Stimulated activated CD4-positive, alpha-beta T cell treated with anti-CD3 and anti-CD28 coated beads, Interleukin-15, amount 100 ng/mL, for 1 hour (primary cell): ENCODE measurements at places on chromosomes 1 and 21.

- no peak for DNase-seq
Measured at GRCh38 chr1:215001419-215002021, 81.0 kb upstream of the KCNK2 start.

GRCh38 chr1:193256019-193256418 is 69.6 kb upstream of the B3GALT2 start:
- DNase-seq = no peak

GRCh38 chr1:183234660-183235476 is 48.8 kb downstream of the LAMC2 start:
- DNase-seq = no peak

DNA sequence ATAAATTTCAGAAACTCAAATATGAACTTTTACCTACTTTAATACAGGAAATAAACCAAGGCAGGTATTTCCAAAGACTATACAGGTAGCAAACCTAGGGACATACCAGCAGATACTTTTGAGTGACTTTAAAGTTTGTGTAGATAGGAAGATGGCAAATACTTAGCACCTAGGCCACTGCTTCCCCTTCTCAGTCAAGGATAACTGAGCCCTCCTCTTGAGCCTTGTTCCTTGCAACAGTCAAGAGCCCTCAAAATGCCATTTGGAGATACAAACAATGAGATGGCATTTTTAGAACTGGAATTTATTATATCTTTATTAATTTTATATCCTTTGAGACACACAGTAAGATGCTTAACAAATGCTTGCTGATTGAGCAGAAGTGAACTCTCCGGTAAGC is 65.9 kb downstream of the LPGAT1 start:
- no peak for DNase-seq

DNA sequence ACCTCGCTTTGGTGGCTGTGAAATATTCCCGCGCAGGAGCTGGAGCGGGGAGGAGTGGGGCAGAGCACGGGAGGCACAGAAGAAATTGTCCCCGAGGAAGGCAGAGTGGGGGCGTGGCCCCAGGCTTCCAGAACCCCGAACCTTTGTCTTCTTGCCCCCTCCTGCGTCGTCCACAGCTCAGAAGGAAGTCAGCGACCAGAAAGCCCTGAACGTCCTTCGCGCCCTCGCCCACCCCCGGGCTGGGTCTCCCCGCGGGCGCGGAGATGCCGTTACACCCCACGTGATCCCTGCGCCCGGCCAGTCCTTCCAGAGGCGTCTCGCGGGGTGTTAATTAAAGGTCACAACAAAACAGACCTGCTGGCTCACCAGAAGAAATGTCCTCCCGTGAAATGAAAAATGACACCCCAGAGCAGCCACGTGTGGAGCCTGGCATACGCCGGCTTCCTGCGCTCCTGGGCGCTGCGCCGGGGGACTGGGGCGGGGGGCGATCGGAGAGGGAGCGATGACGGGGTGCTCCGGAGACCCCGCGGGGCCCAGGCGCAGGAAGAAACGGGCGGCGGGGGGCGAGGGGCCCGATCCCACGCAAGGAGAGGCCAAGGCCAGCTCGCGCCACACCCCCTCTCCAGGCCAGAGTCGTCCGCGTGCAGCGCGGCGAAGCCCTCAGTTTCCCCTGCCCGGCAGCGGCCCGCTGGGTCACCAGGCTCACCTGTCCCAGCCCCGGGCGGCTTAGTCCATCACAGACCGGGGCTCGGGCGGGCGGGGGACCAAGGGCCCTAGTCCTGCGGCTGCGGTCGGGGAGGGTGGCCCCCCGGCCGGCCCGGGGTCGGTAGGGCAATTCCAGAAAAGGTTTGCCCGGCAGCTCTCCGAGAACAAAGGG is 995 bp upstream of the KIF26B start:
- no peak for DNase-seq

DNA sequence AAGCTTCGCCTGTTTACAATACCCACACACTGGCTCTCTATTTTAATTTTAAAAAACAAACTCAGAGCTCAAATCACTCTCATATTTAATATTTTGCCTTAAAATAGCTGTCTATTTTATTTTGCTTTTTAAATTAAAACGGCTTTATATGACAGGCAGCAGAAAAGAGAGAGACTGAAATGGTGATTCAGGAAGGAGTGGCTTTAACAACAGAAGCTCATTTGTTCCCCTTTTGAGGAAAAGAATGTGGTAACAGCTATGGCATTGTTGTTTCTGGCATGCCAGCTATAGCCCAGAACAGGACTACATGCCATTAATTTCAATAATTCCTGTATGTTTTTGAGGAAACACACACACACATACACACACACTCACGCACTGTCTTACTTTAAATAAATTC is 234.2 kb upstream of the PTBP2 start:
- no peak for DNase-seq

DNA sequence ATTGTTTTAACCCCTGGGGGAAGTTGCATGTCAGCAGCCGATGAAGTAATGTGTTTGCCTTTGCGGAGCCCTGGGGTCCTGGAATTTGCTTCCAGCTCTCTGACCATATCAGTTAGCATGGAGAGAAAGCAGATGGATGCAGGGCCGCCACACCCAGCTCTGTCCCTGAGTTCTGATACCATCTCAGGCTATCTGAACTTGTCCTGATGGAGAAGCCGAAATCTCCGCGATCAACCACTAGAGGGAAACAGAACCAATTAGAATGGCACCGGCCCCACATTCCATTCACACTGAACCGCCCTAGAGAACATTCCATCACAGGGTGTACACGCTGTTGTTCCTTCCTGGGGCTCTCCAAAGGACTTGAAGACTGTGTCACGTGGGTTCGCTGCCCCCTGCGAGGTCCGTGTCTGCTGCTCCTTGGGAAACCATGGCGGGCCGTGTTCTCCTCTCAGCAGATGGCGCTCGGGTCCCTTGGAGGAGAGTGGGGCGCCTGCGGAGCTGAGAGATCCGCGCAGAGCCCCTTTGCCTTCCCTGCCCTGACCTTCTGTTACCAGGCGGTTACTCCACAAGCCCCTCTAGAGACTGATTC is 75.4 kb downstream of the ABCA4 start:
- peak; percentile 12 for DNase-seq

DNA sequence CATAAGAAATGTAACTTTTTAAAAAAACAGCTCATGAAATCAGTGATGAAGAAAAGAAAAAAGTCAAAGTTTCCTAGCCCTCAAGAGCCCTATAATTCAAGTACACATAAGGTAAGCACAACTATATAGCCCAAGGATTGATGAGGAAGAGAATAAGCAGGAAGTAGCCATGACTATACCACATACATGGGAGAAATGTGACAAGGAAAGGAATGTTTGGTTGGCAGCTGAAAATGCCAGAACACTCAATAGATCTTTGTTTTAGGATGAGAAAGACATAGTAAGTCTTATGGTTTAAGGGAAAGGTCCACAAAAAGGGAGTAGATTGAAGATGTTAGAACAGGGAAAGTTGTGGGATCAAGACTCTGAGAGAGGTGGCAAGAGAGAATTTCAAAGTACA is 5.7 kb downstream of the DOCK7 start:
- DNase-seq = no peak

DNA sequence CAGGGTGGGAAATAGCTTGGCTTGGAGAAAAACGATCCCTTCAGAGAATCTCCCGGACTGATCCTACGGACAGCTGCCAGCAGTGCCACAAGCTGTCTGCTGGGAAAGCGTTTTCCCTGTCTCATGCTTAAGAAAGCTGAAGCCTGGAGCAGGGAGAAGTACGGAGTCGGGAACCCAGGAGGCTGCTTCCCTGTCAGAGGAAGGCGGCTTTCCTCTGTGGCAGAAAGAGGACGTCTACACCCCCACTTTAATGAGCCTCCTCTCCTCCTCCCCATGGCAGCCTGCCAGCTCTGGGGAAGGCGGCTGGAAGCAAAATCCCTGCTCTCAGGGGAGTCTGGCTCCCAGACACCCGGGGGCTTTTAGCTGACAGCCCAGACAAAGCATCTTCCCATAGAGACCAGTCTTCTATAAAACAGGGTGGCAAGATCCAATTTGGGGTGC is 7.3 kb downstream of the KIF21B start:
- no peak for DNase-seq

DNA sequence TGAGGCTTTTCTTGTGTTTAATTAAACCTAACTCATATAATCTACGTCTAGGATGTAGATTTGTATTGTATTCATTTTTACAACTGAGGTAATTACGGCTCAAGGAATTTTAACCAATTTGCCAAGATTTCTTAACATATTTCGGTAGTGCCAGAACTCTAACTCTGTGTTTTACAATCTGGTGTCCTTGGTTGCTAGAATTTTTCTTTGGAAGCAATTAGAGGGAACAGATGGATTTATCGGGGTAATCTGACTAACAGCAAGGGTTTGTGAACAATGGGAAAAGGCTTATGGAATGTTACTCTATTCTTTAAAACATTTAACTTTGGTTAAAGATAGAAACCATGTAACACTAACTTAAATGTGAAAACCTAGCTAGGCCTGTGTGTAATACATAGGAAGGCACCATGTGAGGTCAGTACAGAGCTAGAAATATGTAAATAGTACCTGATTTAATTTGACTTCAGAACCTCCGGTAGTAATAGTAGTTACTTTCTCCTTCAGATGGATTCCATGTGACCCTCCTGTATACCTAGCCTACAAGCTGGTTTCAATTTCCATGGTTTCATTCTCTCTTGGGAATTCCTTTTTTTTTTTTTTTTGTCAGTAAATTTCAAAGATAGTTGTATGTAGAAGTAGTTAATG is 1.2 kb downstream of the MTF2 start:
- DNase-seq = no peak

GRCh38 chr1:232477728-232478127 is 152.2 kb downstream of the SIPA1L2 start:
- DNase-seq = no peak

DNA sequence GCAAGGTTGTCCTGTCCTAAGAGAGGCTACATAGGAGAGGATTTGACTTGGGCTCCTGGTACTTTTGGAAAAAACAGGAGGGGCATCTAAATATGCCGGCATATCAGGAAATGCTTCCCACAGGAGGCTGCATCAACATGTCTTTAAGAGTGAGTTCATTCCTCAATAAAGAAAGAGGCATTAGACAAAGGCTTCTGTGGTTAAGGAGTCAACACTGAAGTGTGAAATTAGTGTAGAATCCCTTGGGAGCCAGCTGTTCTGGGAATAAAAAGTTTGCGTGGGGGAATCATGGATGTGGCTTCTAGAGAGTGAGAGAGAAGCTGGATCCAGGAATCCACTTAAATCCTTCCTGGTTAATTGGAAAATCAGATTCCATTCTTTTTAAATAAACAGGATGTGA is 69.5 kb downstream of the DNM3 start:
- DNase-seq = no peak

GRCh38 chr1:244801246-244801645 is 34.2 kb upstream of the COX20 start:
- DNase-seq = peak; percentile 29

DNA sequence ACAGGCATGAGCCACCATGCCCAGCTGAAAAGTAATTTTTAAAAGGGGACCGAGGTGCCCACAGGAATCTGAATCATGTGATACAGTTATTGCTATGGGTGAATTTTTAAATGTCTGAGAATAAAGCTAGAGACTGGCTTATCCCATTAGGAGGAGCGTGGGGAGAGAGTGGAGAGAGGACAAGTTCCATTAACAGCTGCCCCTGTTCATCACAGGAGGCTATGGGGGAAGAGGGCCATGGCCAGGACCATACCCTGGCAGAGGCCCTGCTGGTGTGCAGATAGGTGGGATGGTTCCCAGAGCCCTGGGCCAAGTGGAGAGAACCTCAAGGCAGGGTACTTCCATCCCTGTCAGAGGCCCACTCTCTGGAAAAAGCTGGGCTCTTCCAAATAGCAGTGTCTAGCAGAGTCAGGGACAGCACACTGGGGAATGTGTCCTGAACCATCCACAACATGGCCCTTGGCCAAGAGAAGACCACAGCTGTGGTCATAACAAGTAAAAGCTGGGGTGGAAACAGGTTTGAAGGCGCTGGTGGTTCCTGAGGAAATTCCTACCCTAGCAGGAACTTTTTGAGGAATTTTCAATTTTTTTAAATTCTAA is 13.7 kb upstream of the ZNF691 start:
- DNase-seq = no peak

DNA sequence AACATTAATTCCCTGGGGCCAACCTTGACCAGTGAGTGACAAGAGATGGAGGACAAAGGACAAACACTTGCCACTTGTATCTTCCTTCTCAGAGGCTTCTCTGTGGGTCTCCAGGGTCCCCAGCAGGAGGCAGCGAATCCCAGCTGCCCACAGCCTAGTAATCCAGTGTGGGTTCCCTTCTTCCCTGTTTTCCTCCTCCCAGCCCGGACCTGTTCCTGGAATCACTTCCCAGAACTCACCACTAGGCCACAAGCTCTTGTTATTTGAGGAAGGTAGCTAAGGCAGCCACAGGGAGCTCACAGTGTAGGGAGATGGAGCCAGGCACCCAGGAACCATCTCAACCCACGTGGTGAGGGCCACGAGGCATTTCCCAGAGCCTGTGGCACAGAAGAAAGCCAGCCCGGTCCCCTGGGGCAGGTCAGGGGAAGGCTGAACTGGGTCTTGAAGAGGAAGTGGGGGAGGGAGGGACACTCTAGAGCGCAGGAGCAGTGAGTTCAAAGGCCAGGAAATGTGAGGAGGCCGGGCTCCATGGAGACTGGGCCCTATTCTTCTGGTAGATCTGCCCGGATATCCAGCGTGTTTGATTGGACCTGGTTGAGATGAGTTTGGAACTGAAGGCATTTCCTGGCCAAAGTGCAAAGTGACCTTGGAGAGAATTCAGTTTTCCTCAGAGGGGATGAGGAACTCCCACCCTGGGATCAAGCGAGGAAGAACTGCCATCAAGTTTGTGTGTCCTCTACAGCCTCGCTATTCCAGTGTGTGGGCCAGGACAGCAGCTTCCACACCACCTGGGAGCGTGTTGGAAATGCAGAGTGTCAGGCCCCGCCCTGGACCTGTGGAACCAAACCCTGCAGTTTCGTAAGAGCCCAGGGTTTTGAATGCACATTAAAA is 20.3 kb upstream of the C2CD2 start:
- no peak for DNase-seq

GRCh38 chr1:152884085-152884484 is 6.0 kb downstream of the SMCP start:
- DNase-seq = no peak

GRCh38 chr1:39877980-39878956 is 5.0 kb downstream of the TRIT1 start:
- no peak for DNase-seq

GRCh38 chr1:152111515-152111968 is 3.7 kb downstream of the TCHH start:
- DNase-seq = no peak

DNA sequence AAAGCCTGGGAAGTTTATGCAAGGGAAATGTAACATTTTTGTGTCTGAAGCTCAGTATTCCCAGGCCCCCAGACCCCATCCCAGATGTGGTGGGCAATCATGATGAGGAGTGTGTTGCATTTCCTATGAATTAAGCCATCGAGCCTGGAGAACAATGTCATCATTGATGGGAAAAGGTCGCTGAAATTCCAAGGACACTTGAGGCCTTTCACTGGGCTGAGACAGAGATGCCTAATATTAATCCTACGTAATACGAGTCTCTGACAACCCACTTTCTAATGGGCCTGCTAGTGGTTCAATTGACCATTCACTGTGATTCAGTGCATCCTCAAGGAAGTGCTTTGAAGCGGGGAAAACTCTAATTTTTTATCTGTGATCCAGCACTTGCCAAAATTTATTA is 291.6 kb downstream of the PLPP3 start:
- no peak for DNase-seq
